ENCODE measurements at places on chromosomes 11 and 22. TPM values are rescaled to one million over a fixed set of nuclear protein-coding genes. Genes with fewer than 3 reads are reported as not detected.

Gene MS4A4E
- 2.3 TPM for total RNA-seq

Gene BAIAP2L2
- total RNA-seq, result 1.1 TPM

Gene OR51B4
- total RNA-seq, result not detected

- no peak for DNase-seq
Measured at GRCh38 chr11:59778122-59778521, 22.9 kb downstream of the STX3 start.

DNA sequence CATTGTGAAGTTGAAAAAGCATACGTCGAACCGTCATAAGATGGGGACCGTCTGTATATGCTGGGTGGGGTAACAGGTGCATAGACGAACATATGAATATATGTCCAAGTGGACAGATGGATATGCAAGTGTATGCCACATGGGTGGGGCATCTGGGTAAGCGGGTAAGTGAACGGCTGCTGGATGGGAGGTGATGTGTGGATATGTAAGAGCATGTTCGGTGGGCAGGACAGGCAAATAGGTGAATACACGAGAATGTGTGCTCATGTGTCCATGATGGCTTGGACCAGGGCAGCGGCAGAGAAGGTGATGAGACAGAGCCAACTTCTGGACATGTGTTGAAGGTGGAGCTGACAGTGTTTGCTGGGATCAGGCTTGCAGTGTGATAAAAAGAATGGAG is 12.0 kb downstream of the IFITM10 start:
- no peak for DNase-seq

Gene PANX3
- not detected for total RNA-seq

- DNase-seq, result peak; percentile 46
Measured at GRCh38 chr11:73287400-73288101, 15.4 kb downstream of the P2RY6 start.

- DNase-seq, result no peak
Measured at GRCh38 chr11:111548525-111548924, 8.0 kb downstream of the LAYN start.

Gene ARRB1
- total RNA-seq, result 9.3 TPM

Gene FREY1
- 0.68 TPM for total RNA-seq

GRCh38 chr11:94673386-94673785 is 94.8 kb upstream of the AMOTL1 start:
- DNase-seq, result no peak

Gene TRIM34
- 1.3 TPM for total RNA-seq

- DNase-seq, result no peak
Measured at GRCh38 chr11:6576471-6577373, 26.7 kb downstream of the RRP8 start.

DNA sequence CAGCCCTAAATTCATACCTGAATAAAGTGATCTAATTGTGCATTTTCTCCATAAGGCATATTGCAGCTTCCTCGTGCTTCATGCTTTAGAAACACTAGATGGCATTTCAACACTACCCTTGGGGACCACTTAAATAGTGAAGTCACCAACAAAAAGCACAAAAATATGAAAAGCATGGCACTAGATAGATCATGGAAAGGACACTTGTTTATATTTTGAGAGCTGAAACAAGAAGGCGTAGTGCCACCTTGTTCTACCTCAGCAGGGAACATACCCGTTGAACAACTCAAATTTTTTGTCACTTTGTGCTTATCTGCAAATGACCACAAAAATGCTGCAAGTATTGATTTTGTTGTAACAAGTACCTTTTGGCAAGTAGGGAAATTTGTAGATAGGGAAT is 8.6 kb downstream of the TBCEL start:
- DNase-seq, result no peak

- DNase-seq, result no peak
Measured at GRCh38 chr11:96082002-96082899, 158.3 kb upstream of the MTMR2 start.

GRCh38 chr11:44011797-44012196 is 36.0 kb upstream of the ACCSL start:
- DNase-seq, result no peak

Gene MAPK8IP2
- total RNA-seq, result 0.53 TPM

Gene AGBL2
- total RNA-seq, result 2.7 TPM

GRCh38 chr11:59273373-59273841 is 60.7 kb upstream of the MPEG1 start:
- no peak for DNase-seq

DNA sequence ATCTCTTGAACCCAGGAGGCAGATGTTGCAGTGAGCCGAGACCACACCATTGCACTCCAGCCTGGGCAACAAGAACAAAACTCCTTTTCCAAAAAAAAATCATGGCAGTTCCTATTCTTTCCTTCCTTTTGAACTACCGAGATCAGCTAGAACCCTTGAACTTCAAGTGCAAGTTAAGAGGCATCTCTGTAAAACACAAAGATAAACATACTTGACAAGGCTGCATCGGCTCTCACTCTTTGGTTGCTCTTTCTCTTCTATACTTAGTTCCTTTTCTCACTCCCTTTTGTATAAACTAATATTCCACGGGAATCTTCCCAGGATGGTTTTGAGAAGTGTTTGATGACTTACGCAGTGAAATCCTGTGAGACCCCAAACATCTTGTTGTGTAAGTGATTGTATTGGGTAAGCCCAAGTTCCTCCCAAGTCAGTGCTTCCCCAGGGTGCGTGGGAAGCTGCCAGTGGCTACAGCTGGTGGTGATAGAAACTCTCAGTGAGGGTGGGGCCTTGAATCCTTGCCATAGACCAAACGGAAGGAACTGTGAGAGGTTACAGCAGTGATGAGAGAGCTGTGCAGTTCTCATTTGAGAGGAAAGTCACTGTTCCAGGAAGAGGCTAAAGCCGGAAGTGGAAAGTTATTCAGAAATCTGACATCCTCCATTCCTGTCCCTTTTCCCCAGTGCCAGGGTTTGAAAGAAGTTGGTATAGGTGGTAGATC is 24.1 kb upstream of the CDC42EP2 start:
- DNase-seq, result peak; percentile 67

DNA sequence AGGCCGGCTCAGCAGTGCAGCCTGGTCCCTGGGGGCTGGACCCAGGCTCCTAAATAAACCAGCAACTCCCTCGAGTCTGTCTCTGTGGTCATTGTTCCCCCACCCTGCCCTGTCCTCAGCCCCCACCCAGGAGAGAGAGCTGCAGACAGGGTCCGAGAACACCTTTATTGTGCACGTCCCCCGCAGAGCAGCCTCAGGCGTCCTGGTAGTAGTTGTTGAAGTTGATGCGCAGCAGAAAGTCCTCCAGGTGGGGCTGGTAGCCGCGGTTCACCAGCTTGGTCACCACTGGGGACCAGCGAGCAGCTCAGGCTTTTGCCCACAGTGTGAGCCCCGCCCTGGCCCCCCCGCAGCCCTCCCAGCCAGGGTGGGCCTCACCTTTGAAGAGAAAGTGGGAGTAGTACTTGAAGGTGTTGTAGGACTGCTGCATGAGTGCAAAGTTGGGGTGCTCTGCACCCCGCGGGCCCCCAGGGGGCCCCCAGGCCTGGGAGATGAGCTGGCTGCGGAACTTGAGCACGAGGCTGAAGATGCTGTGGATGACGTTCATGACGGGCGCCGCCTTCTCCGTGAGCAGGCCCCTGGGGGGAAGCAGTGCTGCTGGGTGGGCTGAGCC is 16.8 kb downstream of the SELENOO start:
- no peak for DNase-seq

- DNase-seq, result no peak
Measured at GRCh38 chr11:57781529-57781943, 19.9 kb downstream of the CTNND1 start.

DNA sequence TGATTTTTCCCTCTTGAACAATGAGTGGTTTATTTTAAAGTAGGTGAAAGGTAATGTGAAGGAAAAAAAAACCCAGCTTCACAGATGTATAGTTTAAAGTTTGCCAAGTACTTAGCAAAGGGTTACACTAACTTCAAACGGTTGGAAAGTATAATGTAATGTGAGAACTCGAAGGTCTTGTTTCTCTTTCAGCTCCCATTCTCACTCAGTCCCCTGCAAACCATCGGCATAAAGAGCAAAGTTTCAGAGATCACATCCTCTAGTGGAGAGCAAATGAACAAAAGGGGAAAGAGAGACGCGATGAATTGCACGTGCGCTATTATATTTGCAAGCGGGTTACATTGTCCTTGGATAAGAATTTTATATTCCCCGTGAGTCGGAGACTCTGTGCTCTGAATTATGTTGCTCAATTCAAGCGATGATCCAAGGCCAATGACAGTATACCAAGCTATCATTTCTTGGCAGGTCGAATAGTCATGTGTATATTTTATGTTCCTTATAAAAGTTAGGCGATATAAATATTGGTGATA is 37.6 kb upstream of the BIRC3 start:
- no peak for DNase-seq

GRCh38 chr11:119445379-119445778 is 22.4 kb upstream of the THY1 start:
- no peak for DNase-seq

- no peak for DNase-seq
Measured at GRCh38 chr11:121889186-121889585, 226.8 kb downstream of the BLID start.

DNA sequence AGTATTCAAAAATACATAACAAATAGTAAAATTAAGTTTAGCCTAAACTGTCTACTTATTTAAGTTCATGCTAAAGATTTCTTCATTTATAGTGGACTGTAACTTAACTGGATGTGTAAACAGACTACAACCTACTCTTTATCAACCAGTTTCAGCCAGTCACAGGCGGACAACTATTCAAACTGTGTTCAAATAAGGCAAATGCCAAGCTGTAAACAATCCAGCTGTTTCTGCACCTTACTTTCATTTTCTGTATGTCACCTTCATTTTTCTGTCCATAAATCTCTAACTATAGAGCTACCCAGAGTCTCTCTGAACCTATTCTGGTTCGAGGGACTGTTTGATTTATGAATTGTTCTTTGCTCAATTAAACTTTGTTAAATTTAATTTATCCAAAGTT is 992.8 kb downstream of the DLG2 start:
- DNase-seq, result no peak

DNA sequence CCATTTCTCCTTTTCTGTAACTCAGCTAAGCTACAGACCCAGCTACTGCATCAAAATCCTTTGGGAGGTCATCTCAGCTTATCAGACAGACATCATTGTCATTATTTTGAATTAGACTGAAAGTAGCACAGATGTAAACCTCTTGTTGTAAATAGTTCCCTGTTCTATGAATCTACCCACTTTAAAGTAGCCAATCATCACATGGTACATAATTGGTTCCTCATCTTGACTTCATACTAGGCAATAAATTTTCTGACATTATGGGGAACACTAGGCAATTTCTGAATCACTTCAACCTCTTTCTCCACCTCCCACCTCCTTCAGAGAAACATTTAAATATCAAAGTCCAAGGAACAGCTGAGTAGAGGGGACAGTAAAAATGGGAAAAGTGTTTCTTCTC is 47.9 kb downstream of the MPPED2 start:
- no peak for DNase-seq

Gene OR6T1
- total RNA-seq, result not detected

Gene FOXRED1
- 46.0 TPM for total RNA-seq

DNA sequence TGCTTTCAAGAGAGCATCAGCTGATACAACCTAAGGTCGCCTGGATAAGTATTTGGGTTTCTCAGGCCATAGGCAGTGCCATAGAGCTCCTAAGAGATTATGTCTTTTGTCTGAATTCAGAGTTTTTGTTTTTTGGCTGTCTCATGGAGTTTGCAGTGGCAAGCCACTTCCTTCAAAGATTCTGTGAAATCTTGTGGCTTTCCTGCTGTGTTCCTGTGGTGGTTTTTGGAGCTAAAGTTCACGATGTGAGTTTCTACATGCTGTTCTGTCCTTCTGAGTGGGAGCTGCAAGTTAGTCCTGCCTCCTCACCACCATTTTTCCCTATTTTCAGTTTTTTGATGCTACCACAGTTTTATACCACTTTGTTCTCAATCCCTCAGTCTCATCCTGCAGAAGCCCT is 111.4 kb downstream of the COMMD9 start:
- DNase-seq, result no peak

Gene SYTL2
- total RNA-seq, result 4.8 TPM

DNA sequence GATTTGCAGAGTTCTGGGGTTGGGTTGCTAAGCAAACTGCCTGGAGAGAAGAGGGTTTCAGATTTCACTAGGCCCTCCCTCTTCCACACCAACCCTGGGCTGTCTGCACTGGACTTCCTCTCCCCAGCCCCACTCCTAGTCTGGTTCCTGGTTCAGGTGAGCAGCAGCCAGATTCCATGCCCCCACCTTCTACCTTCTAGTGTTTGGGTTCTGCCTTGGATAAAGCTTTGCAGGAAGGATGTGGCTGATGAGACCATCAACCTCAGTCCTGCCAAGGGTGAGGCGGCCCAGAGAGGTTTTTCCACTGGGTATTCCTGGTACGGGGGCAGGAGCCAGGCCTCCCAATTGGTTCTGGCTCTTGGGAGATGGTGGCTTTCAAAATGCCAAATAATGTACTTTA is 68.3 kb downstream of the BCR start:
- DNase-seq, result no peak

- DNase-seq, result no peak
Measured at GRCh38 chr11:44559207-44559939, 6.1 kb upstream of the CD82 start.

GRCh38 chr11:14054116-14055107 is 91.9 kb downstream of the SPON1 start:
- DNase-seq, result no peak

DNA sequence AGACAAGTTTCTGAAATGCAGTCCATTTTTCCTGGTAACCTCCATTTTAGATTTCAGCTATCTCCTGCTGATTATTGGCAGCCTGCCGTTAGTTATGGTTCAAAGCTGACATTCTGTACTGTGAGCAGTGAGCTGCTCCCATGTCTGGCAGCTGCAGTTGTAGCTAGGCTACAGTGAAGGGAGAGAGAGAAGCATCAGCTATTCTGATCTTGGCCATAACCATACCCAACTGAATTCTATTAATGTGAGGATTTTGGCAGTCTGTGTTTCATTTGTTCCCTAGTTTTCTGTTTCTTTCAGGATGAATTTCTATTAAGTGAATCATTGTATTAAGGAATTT is 33.4 kb downstream of the SIK2 start:
- DNase-seq, result no peak

GRCh38 chr11:68373815-68374501 is 61.6 kb downstream of the LRP5 start:
- DNase-seq, result peak; percentile 70

Gene GGTLC2
- total RNA-seq, result not detected

- DNase-seq, result peak; percentile 84
Measured at GRCh38 chr11:1744137-1744886, 6.1 kb downstream of the IFITM10 start.

GRCh38 chr11:61959114-61959513 is 8.3 kb downstream of the FTH1 start:
- DNase-seq, result peak; percentile 42

GRCh38 chr11:121521145-121522042 is 68.6 kb upstream of the SORL1-AS1 start:
- no peak for DNase-seq

DNA sequence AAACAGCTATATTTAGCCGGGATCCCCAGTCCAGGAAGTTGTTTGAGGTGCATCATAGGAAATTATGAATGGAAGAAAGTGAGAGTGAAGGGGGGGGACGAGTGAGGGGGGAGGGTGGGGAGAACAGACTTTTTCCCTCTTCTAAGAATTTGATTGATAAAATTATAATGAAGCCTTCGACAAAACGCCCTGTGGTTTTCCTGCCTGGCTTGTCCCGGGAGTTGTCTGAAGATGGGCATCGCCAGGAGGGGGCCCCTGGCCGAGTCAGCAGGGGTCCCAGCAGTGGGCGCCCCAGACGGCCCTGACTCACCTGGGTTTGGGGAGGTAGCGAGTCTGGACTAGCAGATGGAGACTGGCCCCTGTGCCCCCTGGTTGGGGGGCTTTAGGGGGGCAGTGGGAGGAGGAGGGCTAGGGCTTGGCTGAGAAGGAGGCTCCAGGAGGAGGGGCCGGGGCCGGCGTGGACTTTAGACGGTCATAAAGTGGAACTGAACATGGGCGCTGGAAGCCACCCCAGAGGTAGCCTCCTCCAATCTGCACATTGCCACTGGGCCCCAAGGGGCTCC is 336 bp upstream of the LIF start:
- no peak for DNase-seq

Gene CARD16
- 3.9 TPM for total RNA-seq
